ENCODE measurements at places on chromosomes 7 and 10.

DNA sequence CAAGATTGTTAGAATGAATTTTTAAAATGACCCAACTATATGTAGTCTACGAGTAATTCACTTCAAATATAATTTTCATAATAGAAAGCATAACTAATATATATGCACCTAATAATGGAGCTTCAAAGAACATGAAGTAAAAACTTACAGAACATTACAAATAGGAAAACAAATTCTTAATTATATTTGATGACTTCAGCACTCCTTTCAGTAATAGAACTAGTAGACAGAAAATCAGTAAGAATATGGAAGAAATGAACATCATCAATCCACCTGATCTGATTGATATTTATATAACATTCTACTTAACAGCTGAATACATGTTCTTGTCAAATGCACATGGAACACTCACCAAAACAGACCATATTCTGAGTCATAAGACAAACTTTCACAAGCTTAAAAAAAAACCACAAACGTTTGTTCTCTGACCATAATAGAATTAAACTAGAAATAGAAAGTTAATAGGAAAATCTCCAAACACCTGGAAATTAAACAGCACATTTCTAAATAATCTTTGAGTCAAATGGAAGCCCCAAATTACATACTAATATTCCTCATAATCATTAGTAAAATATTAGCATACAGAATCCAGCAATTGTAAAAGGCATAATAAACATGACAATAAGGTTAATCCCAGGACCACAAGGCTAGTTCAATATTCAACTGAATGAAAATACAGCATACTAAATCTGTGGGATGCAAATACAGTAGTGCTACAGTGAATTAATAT is 48.0 kb downstream of the BRAF start:
- peak; percentile 77 for DNase-seq

DNA sequence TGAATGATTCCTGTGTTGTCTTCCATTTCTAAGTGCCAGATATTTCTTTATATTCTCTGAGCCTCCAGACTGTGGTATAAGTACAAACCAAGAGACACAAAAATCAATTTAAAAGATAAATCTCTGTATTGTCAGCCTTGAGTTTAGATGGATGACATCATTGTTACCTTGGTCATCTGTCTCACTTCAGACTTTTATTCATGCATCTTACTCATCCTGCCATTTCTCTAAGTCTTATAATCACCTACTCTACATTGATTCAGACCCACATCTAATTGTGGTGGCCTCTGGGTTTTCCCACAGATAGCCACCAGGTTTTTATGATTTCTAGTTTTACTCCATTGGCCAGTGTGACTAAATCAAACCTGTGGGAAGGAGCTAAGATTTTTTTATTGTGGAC is 26.8 kb upstream of the HDAC9 start:
- DNase-seq = peak; percentile 9

DNA sequence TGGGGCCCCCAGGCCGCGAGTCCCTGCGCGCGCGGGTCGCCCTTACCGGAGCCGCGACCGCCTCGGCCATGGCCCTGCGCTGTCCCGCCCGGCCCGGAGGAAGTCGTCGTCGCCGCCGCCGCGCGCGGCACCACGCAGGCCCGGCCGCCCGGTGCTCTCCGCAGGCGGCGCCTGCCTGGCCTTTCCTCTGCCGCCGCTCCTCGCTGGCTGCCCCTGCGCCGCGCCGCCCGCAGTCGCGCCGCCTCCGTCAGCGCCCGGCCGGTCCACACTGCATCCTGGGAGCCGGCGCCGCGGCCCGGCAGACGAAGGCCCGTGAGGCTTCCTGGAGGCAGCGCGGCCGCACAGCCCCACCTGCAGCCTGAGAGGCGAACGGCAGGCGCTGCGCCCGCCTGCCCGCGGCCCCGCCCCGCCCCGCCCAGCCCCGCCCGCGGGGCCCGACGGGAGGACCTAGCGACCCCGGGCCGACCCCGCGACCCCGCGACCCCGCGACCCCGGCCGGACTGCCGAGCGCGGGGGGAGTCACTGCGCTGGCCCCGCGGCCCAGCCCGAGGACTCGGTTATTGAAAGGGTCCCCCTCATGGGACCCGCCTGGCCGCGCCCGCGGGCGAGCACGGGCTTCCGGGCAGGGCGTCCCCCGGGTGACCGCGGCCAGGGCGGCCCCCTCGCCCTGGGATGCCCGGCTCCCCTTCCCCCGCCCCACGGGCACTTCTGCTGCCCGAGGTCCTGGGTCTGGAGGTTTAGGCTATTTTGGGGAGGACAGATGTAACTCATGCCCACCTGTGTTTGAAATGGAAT is at the start of gene ZNF746:
ZNF746 (minus strand) TSS at position 343 of the 795 bp plus-strand sequence; CDS start at position 70, 273 bp downstream.
- peak; percentile 79 for DNase-seq

DNA sequence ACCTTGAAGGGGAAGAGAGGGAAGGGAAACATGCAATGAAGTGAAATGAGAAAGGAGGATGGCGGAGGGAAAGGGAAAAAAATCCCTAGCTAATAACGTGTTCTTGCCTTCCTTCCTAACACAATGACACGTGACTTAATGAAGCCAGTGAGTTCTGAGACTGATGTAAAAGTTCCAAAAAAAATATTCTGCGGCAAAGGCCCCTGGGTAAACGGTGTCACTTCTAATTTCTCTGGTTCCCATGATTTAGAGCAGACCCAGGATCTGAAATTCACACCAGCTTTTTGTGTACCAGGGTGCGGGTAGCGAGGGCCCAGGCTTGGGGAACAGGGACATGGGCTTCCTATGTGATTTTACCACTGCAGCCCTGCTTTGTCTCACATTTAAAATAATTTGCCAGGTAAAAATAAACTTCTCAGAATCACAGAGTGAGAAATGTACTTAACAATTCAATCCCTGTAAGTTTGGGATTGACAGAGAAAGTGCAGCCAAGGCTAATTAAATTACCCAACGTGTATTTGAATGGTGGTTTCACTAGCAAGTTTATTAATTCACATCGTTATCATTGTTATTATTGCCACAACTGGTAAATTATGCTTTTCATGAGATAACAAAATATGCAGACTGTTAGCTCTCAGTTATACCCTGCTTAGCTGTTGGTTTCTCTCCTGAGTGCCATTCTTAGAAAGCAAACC is 182.4 kb downstream of the SEM1 start:
- DNase-seq = no peak

DNA sequence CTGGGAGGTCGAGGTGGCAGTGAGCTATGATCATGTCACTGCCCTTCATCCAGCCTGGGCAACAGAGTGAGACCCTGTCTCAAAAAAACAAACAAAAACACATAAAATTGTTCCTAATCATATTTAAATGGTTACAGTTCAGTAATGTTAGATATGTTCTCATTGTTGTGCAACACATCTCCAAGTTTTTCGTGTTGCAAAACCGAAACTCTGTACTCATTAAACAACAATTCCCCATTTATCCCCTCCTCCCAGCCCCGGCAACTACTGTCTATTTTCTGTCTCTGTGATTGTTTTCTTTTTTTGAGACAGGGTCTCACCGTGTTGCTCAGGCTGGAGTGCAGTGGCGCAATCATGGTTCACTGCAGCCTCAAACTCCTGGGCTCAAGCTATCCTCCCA is 16.1 kb upstream of the PRXL2A start:
- no peak for DNase-seq

- DNase-seq = peak; percentile 64
Observed at GRCh38 chr10:49144058-49144720, 10.4 kb upstream of the FAM170B start.

DNA sequence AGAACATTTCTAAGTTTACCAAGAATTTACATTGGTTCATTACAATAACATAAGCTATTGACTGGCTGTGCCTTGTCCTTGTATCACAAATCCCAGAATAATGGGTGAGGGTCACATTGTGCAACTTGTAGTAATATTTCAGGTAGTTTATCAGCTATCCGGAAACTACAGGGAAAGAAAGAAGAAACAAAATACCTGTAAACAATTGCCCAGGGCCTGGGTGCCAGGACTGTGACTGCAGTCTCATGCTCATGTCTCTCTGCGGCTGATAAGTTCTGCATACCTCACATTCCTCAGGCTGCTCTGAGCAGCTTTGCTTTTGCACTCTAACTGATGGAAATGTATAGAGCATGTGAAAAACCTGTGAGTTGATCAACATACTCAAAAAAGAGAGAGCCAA is 131.8 kb upstream of the TRIM24 start:
- no peak for DNase-seq

- DNase-seq = no peak
Observed at GRCh38 chr7:155071121-155071651, 1.1 kb downstream of the HTR5A start.

DNA sequence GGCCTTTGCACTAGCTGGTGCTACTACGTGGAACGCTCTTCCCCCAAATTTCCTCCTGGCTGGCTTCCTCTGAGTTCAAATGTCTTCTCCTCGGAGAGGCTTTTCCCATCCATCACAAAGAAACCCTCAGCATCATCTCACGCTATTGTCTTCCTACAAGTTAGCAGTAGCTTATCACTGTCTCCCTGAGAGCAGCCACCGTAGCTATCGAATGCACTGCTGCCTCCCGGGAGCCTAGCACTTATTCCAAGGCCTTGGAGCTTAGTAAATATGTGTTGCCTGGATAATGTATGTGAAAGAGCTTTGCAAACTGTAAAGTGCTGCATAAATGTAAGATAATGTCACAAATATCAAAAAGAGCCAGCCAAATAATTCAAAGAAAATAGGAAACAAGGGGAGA is 124.4 kb downstream of the KCNMA1 start:
- DNase-seq = no peak

- peak; percentile 97 for DNase-seq
Observed at GRCh38 chr10:44180321-44181168, 204.4 kb downstream of the CXCL12 start.

- DNase-seq = no peak
Observed at GRCh38 chr10:133350283-133350949, 3.2 kb downstream of the PRAP1 start.

GRCh38 chr10:13087986-13088618 is 11.9 kb upstream of the OPTN start:
- peak; percentile 81 for DNase-seq

DNA sequence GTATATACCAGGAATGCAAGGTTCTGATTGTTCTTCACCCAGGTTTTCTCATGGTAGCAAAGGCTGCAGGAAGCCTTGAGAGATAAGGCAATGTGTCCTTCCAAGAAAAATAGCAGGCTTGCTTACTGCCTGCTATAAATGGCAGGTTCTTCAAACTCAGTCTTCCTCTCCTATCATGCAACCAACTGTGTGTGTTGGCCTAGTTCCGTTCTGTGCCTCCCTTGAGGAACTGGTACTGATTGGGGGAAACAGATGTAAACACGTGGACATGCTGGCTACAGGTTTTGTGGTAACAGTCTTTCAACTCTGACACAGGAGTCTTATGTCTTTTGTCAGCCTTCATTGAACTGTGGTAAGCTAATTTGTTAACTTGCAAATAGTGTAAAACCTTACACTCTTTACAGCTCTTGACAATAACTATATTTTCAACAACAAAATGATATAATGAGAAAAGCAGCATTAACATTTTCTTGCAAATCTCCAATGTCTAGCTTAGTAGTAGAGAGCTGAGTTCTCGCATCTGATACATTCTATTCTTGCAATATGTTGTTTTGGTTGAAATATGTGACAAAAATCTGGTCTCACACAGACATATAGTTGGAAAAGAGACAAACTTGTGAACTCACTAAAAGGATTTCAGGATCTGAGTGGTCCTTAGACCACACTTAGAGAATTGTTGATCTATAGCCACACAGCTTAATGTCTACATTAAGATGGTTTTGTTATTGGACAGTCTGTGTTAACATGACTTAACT is 54.7 kb upstream of the LSM8 start:
- no peak for DNase-seq

DNA sequence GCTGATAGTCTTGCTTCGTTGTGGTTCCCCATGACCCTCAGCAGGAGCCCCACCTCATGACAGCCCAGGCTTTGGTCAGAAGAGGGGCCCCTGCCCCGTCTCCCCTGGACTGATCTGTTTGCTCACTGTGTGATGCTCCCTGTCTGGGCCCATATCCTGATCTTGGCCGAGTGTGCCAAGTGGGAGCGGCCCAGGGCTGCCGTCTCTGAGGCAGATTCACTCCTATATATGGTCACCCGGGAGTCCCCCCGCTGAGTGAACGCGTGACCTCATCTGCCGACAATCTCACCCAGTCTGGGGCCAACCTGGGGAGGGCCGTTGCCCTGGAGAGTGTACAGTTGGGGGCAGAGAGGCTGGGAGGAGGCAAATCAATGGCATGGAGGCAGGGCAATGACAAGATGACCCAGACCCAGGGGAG is 34.5 kb downstream of the PPIF start:
- peak; percentile 82 for DNase-seq

DNA sequence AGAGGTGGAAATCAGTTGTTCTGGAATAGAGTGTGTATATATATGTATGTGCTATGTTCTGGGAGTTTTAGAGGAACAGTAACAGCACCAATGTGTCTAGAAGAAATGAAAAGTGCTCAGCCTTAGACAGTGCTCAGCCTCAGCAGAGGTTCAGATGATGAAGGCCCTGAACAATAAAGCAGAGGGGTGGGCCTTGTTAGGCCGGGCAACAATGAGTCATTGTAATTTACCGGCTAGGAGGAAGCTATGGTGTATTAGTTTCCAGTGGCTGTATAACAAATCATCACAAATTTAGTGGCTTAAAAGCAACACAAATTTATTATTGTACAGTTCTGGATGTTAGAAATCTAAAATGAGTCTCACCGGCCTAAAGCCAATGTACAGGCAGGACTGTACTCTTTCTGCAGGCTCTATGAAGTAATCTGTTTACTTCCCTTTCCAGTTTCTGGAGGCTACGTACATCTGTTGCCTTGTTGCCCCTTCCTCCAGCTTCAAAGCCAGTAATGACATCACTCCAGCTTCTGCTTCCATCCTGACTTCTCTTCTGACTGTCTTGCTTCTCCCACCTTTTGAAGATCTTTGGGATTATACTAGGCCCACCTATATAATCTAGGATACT is 84.6 kb downstream of the CH25H start:
- DNase-seq = peak; percentile 43

- DNase-seq = no peak
Observed at GRCh38 chr10:32621969-32622368, 176.0 kb downstream of the CCDC7 start.

- DNase-seq = peak; percentile 70
Observed at GRCh38 chr7:141685285-141686023, 16.5 kb downstream of the DENND11 start.

- no peak for DNase-seq
Observed at GRCh38 chr10:98086837-98087708, 47.4 kb upstream of the R3HCC1L start.

DNA sequence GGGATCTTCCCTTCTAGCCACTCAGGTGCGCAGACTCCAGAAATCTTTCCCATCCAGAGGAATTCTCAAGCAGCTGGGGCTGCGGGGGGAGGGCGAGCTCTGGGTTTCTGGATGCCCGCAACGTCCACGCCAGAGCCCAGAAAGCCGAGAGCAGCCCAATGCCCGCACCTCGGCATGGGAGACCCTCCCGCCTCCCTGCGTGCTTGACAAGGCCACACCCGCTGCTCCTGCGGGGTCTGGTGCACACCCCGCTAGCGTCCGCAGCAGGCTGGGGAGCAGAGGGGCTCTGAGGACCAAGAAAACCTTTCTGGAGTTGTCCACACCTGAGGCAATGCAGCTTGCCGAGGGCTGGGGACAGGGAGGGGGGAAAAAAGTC is 66.2 kb downstream of the SLC29A4 start:
- DNase-seq = no peak

GRCh38 chr7:127056202-127056601 is 196.5 kb downstream of the GRM8 start:
- DNase-seq = no peak

Data from fibroblast of lung (primary cell).